Fibroblast of skin of left quadriceps (primary cell): ENCODE measurements at places on chromosomes 1 and 21.
A peak's percentile ranks its signal among the peaks of the same experiment; 100 is the strongest.

DNA sequence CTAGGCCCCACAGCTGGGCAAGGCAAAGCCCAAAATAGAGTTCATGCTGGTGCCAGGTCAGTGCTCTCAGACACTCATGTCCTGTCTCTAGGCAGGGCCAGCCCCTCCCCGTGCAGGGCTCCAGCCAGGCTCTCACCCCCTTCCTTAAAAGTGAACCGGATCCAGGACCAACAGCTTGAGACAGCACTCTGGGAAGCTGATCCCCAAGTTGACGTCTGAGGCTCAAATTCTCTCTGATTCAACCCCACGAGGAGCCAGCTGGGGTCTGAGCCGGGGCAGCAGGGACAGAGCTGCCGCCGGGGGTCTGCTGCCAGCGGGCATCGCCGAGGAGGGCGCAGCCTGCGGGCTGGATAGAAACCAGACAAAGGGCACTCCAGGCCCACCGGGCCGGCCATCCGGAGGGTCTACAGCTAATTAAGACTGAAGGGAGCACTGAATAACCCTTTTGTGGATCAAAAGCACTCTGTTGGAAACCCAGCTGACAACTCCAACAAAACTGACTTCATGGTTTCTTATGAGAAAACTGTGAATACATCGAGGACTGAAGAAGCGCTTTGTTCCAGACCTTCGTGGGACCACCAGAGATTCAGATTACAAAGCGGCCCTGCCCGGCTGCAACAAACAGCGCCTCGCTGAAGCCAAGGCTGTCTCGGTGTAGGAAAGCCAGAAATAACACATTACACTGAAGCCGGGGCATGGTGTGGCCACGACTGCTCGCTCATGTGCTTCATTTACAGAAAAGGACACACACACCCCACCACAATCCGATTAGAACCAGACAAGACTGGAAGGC lies 95.8 kb downstream of the PSMG1 start:
- no peak for DNase-seq

DNA sequence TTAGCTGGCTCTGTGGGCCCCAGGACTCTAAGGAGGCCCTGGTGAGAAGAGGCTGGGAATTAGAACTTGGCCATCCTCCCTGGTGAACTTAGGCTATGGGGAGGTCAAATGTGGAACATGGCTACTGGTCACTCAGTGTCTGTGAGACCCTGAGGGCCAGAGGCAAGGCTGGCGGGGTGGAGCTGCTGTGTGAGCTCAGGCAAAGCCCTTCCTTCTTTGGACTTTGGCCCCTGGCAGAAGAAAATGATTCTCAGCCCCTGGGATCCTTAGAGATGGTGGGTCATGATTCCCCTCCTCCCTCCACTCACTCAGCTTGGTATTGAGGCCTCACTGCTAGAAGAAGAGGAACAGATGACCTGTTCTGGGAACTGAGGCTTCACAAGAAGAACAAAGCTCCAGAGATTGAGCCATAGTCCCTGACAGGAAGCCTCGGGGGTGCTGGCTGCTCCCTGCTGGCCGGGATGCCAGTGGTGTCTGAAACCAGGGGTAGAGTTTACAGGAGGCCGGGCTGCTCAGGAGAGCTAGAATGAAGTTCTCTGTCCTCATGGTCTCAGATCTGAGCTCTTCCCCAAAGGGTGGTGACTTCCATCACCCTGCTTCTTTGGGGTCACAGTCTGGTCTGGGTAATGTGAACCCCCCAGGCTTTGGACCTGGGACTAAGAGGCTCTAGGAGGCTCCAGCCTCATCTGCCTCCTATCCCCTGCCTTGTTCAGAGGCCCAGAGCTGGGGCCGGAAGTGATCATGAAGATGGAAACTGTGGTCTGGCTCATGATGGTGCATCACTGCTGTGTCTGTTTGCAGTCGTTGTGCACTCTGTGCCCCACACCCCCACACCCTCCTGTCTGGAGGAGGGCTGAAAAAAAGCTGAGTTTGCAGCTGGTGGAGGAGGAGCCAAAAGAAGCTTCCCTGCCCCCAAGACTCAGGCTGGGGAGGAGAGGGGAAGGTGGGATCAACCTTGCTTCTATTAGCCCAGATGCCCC lies 905 bp downstream of the BTBD19 start:
- no peak for DNase-seq

GRCh38 chr1:12488666-12489354 lies 129.2 kb downstream of the DHRS3 start:
- no peak for DNase-seq

- DNase-seq: no peak
These were observed 34.5 kb downstream of the OR10R2 start for GRCh38 chr1:158506369-158506987.

GRCh38 chr1:202086579-202087350 lies 36.0 kb upstream of the GPR37L1 start:
- DNase-seq: no peak

GRCh38 chr1:239891621-239892358 lies 199.9 kb upstream of the FMN2 start:
- no peak for DNase-seq

GRCh38 chr1:99886179-99886578 lies 36.0 kb downstream of the AGL start:
- no peak for DNase-seq

GRCh38 chr1:86956221-86956620 lies 41.8 kb downstream of the HS2ST1 start:
- no peak for DNase-seq

DNA sequence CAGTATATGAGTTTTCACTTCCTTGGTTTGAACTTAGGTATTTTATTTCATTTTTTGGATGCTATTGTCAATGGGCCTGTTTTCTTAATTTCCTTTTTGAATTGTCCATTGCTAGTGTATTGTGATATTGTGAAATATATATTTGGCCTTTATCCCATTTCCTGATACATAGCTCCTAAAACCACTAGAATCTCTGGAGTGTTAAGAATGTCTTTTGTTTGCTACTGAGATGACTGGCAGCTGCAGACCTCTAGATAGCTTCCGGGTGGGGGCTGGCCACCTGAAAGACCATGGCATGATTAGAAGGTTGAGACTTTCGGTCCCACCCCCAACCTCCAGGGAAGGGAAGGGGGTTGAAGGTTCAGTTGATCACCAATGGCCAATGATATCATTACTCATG lies 245.4 kb downstream of the KCNJ6 start:
- DNase-seq: peak; percentile 73

DNA sequence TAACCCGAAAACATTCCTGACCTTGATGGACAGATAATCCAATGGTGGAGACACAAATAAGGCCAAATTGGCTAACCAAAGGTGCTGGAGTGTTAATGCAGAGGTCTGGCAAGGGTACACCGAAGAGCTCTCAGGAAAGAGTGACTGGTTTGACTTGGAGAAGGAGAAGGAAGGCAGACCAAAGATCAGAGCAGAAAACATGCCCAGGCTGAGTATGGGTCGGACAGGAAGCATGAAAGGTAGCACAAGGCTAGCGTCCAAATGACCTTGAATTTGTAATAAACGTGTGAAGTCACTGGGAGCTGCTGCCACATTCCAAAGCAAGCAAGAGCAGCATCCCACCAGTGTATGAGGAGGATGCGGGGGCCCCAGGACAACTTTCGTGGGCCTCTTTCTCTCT lies 45.7 kb downstream of the APP start:
- DNase-seq: no peak

DNA sequence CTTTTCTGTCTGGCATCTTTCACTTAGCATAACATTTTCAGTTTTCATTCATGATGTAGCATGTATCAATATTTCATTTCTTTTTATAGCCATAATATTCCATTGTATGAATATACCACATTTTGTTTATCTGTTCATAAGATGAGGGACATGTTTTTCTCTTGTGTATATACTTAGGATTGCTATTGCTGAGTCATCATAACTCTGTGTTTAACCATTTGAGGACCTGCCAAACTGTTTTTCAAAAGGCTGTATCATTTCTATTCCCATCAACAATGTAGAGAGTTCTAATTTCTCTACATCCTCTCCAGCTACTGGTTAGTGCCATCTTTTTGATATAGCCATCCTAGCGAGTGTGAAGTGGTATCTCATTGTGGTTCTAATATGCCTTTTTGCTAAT lies 26.2 kb downstream of the MPZL1 start:
- DNase-seq: no peak

GRCh38 chr1:208113011-208113410 lies 131.2 kb downstream of the PLXNA2 start:
- DNase-seq: no peak

- no peak for DNase-seq
These were observed 21.1 kb upstream of the OR10J5 start for GRCh38 chr1:159556931-159557369.

GRCh38 chr1:21857840-21858670 lies 46.0 kb downstream of the LDLRAD2 start:
- no peak for DNase-seq

- no peak for DNase-seq
These were observed 18.1 kb downstream of the TFAP2E start for GRCh38 chr1:35591211-35591610.

- no peak for DNase-seq
These were observed 184.2 kb downstream of the TRABD2B start for GRCh38 chr1:47812904-47813514.

- no peak for DNase-seq
These were observed 65.6 kb downstream of the NTPCR start for GRCh38 chr1:233015965-233016364.

- DNase-seq: no peak
These were observed 664 bp downstream of the SLAMF1 start for GRCh38 chr1:160646180-160646579.

GRCh38 chr1:150917387-150917786 lies 8.8 kb upstream of the SETDB1 start:
- no peak for DNase-seq

GRCh38 chr1:108199201-108199691 lies 897 bp downstream of the SLC25A24 start:
- DNase-seq: peak; percentile 21

DNA sequence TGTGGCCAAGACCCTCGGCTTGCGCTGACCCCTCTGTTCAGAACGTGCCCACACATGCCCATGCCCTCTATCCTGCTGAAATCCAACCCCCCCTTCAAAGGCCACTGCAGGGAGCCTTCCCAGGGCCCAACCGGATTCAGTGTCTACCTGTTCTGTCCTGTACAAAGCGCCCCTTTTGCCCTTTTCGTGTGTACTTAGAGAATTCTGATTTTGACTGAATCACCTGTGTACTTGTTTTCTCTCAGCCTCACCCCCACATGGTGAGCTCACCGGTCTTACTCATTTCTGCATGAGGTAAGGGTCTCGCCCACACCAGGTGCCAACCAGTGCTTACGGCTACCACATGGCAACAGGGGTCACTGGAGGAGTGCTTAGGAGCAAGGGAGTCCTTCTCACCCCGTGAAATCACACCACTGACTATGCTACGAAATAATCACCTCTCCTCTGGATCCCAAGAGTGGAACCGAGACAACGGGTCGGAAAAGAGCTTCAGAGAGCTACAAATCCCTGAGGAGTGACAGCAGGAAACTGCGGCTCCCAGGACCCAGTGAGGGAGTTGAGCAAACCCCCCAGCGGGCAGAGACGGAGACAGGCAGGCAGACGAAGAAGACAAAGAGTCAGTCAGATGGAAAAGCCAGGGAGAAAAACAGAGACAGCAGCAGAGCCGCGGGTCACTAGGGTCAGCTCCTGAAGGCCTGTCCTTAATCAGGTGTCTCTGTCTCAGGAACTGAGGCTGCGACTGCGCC lies 2.1 kb upstream of the S100A2 start:
- DNase-seq: no peak

DNA sequence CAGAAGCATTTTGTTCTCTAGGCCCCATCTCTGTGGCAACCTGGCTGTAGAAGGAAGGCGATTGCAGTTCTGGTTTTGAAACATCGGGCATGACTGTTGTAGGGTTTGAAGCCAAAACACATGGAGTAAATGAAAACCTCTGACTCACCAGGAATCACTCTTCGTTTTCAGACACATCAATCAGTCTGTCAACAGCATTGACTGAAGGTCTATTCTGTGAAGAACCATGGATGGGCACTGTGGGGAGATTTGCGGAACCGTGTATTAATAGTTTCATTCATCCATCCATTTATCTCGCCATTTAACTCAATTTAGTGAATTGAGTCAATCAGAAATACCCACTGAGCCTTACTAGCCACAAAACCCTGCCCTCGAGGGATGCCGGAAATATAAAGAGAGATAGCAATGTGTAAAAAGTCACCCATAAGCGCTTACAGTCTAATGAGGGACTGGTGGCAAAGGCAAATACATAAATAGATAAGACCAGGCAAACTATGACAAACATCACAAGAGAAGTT lies 364.6 kb upstream of the PROX1 start:
- no peak for DNase-seq

GRCh38 chr1:176543360-176544129 lies 80.6 kb downstream of the PAPPA2 start:
- DNase-seq: no peak

- no peak for DNase-seq
These were observed 180.8 kb upstream of the CAMK1G start for GRCh38 chr1:209402697-209403096.

DNA sequence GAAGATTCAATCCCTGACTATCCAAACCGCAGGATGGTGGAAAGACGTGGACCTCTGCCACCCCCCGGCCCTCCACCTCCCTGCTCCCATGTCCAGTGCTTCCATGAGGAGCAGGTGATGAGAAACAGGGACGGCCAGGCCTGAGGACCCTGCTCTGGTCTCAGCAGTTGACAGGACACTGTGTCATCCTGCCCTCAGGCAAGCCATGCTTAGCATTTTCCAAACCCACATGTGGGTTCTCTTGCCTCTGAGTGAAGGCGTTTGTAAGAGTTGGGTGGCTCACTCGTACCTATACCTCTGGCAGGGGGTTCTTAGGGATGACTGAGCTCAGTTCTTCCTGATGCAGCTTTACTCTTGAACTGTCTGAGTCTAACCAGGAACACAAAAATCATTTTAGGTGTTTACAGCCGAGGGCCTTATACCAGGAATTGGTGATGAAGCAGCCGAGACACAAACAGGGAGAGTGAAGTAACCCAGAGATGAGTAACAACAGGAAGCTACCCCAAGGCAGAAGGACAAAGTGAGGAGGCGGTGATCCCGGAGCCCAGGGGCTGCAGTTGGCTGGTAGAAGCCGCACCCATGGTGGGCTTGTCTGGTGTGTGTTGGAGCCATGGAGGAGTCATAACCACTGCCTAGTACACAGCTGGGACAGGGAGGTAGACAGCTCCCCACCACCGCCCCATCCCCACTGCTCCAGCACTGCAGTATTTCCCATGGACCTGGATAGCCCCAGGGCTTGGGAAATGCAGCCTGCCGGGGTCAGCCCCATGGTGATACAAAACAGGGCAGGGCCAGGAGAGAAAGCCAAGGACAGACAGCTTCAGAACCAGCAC lies 21.4 kb downstream of the MYBPH start:
- no peak for DNase-seq

- no peak for DNase-seq
These were observed 18.1 kb downstream of the PLOD1 start for GRCh38 chr1:11952455-11953109.

- DNase-seq: no peak
These were observed 688 bp downstream of the PTTG1IP start for GRCh38 chr21:44872649-44873355.

- DNase-seq: no peak
These were observed 48.3 kb upstream of the NCAM2 start for GRCh38 chr21:20949884-20950283.

- DNase-seq: no peak
These were observed 70.1 kb upstream of the NRIP1 start for GRCh38 chr21:15134701-15135470.

- DNase-seq: peak; percentile 49
These were observed 37.3 kb upstream of the TMEM222 start for GRCh38 chr1:27284425-27285273.

- peak; percentile 50 for DNase-seq
These were observed 862 bp upstream of the DIPK1A start for GRCh38 chr1:92961896-92962752.

- DNase-seq: no peak
These were observed 224.0 kb upstream of the SNX7 start for GRCh38 chr1:98437540-98437939.

GRCh38 chr21:34734696-34735095 lies 65.9 kb downstream of the CLIC6 start:
- DNase-seq: no peak
